NCI-H1092 treated with DMSO at 0.1 percent for 48 hours (cell line): ENCODE measurements at places on chromosomes 6 and 20.

- no peak for DNase-seq
Measured at GRCh38 chr20:40506537-40506939, 182.5 kb downstream of the MAFB start.

- DNase-seq, result no peak
Measured at GRCh38 chr6:19731282-19731681, 105.9 kb upstream of the ID4 start.

GRCh38 chr20:56964901-56965300, 301.5 kb downstream of the BMP7 start:
- no peak for DNase-seq

- DNase-seq, result no peak
Measured at GRCh38 chr20:36336204-36336603, 30.1 kb downstream of the DLGAP4 start.

DNA sequence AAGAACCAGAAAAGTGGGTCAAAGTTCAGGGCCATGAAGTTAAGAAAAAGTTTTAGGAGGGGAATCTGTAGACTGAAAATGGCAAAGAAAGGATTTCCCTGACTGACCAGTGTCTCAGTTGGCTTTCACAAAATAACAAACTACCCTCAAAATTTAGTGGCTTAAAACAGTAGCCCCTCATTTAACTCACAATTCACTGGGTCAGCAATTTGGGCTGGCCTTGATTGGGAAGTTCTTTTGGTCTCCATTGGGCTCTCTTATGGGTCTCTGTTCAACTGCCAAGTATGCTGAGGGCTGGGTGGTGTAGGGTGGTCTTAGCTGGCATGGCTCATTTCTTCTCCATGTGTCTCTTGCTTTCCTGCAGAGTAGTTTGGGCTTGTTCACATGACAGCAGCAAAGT, 161.5 kb downstream of the PLCB4 start:
- no peak for DNase-seq

GRCh38 chr6:12613811-12614210, 102.8 kb upstream of the PHACTR1 start:
- no peak for DNase-seq
